HCEC 1CT (cell line): ENCODE measurements at places on chromosomes 13 and 19.

DNA sequence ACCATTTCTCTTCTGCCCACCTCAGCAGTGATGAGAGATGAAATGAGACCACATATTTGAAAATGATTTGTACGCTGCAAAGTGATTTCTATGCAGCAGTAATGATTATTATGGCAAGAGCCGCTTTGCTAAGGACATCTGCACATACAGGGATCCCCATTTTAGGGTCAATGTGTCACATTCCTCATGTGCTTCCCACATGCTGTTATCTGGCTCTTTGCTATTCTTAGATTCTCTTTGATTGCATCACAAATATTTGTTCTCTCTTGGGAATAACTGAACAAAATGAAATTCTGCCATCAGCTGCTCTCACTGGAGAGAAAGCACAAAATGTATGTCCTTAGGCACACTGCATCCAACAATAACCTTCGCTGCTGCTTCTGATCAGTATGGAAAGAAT, 209.5 kb upstream of the IPO5 start:
- no peak for DNase-seq

DNA sequence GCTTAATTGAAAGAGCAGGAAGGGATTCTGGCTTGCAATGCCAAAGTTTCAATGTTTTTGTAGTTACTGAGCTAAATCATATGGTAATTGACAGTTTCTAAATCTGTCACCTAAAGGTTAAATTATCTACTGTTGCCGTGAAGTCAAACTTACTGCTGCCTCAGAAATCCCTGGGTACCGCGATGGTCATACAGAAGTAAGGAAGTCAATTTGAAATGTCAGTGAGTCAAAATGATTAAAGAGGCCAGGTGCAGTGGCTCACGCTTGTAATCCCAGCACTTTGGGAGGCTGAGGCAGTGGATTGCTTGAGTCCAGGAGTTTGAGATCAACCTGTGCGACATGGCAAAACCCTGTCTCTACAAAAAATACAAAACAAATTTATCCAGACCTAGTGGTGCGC, 48.8 kb upstream of the TPM4 start:
- DNase-seq: no peak

DNA sequence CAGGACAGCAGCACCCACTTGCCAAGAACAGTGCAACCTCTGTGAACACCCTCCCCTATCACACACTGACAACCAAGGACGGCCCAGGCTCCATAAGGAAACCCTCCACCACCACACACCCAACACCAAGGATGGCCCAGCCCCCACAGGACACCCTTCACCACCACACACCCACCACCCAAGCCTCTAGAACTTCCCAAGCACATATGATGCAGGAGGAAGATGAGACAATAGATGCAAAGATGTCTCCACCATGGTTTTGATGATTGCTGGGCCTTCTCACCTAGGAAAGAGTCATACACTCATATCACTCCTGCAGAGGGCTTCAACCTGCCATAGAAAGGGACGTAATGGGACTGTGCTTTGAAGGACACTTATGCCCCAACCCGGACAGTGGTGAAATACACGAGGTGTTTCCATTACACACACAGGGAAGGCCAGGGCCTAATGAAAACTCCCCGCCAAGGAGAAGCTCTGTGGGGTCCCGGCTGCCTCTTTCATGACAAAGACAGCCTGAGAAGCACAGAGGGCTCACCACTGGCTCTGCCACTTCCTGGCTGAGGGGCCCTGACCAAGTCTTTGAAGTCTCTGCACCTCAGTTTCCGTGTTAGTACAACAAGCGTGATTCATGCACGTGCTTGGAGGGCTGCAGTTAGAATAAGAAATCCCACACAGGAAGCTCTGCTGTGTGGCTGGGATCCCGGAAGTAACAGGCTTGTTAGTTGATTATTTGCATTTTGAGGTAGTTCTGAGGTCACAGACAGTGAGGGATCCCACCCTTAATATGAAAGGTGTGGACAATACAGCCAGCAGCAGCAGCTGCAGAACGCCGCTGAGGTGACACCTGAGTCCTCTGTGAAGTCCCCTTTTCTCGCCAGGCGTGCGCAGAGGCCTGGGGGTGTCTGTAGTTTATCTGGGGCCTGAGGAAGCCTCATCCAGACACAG, 61.9 kb upstream of the ATP12A start:
- no peak for DNase-seq

DNA sequence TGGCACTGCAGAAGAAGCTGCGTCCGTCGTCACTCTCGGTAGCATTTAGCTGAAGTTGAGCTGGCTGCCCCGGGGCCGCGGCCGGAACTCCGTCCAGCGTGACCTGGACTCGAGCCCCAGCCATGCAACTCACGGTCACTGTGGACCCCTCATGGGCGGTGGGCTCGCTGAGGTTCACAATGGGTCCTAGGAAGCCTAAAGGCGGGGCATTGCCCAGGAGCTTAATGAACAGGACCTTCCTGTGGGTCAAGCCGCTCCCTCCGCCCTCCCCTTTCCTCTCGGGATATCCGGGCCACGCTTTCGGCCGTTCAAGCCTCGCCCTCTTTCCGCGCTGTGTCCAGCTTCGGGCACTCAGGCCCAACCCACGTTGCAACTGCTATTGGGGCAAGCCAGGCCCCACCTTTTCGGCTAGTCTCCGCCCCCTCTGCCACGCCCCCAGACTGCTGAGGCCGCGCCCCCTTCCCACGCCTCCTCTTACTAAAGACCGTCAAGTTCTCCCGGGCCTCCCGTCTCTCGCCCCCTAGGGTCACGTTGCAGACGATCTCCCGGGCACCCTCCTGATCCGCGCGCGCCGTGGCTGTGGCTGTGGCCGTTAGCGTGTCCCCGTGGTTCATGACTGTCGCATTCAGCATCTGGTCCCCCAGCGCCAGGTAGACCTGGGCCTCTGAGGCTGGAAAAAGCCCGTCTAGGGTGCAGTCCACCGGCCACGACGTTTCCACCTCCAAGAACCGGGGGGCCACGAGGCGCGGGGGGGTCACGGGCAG, 1.4 kb upstream of the RAVER1 start:
- peak; percentile 96 for DNase-seq

DNA sequence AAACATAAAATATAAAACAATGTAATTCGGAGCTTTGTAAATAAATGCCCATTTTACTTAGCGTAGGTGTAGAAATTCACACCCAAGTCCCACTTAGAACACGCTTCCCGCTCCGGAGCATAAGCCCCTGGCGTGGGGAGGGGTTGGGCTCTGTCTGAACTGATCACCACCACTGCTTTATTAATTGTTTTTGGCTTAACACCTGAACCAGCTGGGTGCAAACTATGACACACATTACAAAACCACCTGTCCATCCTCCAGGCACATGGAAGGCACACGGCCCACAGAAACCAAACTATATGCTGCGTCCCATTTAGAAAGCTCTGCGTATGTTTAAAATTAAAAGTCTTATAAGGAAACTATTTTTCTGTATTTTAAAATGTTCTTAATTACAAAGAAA, 25.9 kb downstream of the RASA3 start:
- no peak for DNase-seq

GRCh38 chr19:56404705-56405056, 549 bp downstream of the ZNF583 start:
- DNase-seq: no peak

GRCh38 chr19:13966684-13967128, 14.4 kb downstream of the DCAF15 start:
- DNase-seq: no peak

GRCh38 chr13:111917901-111918300, 149.0 kb upstream of the SOX1 start:
- no peak for DNase-seq

DNA sequence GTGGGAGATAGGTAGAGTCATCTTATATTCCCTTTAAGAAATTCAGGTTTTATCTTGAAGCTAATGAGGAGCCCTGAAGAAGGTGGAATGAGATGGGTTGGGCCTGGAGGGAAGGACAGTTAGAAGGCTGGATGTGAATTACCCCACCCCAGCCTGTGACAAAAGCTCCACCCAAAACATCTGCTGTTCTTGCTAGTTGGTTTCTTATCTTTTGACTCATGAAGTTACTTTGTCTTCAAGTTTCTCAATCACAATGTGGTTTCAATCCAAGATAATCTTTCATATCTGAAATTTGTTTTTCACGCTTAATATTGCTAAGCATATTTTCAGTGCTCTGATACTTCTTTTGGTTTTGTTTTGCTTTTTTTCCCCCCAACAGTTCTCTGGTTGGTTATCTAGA, 38.3 kb upstream of the HMGB1 start:
- DNase-seq: no peak

GRCh38 chr13:100657881-100658315, 16.7 kb downstream of the TMTC4 start:
- DNase-seq: no peak
